ENCODE measurements at places on chromosomes 5 and 9.

DNA sequence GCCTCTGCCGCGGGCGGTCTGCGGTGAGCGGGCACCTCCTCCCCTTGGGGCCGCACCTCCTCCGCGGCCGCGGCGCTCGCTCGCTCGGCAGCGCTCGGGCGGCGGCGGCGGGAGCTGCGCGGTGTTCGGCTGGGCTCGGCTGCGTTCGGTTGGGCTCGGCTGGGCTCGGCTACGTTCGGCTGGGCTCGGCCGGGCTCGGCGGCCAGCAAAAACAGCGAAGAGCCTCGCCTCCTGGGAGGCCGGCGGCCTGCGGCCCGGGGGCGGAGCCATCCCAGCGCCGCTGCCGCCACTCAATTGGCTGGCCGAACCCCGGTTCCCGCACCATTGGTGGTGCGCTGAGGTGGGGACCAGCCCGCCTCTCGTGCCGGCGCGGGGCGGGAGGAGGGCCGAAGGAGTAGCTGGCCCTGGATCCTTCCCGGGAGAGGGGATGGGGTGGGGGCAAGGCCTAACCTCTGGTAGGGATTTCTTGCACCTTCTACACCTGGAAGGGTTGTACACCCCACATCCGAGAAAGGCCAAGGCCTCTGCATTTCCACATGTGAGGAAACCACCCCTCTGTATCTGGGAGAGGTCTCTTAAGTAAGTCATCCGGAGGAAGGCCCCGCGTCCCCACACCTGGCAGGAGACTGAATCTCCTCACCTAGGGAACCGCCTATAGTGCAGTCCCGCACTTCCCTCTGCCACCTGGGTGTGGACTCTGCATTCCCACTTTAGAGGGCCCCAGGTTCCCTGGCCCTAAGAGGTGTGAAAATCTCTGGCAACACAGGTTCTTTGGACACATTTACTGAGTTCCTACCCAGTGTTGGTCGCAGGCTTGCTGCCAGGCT, at the start of gene ENHO:
Gene ENHO, minus strand, starts transcription at position 20 of the 827 bp plus-strand sequence. CDS start 1,295 bp downstream, outside the sequence.
- DNase-seq = peak; percentile 84

- no peak for DNase-seq
These were observed 75.6 kb downstream of the ST8SIA4 start for GRCh38 chr5:100827481-100827889.

DNA sequence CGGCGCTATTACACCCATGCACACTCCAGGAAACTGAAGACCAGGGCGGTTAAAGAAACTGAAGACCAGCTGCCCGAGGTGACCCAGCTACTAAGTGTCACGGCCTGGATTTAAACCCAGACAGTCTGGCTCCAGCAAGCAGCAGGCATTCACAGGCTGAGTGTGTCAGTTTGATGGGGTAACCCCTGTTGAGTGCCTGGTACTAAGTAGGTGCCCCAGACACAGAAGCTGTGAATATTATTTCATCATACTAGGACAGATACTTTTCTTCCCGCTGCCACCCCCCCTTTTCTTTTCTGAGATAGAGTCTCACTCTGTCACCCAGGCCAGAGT, 7.3 kb downstream of the ENG start:
- no peak for DNase-seq

GRCh38 chr5:39200081-39200480, 19.3 kb downstream of the FYB1 start:
- DNase-seq = no peak

GRCh38 chr9:91567642-91568274, 144.1 kb upstream of the NFIL3 start:
- no peak for DNase-seq

- no peak for DNase-seq
These were observed 69.1 kb downstream of the ZNF366 start for GRCh38 chr5:72438141-72438540.

- no peak for DNase-seq
These were observed 108.2 kb upstream of the KLF4 start for GRCh38 chr9:107597743-107598217.

- no peak for DNase-seq
These were observed 203.6 kb upstream of the MVB12B start for GRCh38 chr9:126122901-126123616.

DNA sequence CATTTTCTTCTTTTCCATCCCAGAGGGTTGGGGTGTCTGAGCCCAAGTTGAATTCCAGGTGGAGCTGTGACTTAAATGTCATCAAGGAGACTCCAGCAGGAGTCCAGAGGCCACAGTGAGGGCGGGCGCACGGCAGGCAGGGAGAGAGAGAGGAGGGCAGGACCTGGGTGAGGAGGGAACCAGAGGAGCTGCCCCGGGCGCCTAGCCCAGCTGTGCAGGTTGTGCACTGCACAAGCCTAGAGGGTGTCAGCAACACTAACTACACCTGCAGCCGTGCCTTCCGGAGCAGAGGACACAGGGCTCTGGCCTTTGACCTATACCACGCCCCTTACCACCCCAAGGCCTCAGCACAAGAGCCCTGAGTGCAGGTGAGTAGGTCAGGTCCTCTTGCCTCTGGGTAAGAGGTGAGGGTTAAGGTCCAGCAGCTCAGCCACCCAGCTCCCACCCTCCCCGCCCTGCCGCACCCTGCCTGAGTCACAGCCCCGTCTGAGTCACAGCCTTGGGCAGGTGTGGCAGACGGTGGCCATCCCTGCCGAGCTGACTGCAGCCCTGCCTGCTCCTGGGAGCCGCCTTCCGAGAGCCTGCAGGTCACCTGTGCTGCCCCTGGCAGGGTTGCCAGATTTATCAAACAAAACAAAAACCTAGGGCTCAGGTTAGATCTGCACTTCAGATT, 6.4 kb upstream of the AGPAT2 start:
- no peak for DNase-seq

- DNase-seq = peak; percentile 11
These were observed 121.6 kb downstream of the TLR4 start for GRCh38 chr9:117825609-117826347.

DNA sequence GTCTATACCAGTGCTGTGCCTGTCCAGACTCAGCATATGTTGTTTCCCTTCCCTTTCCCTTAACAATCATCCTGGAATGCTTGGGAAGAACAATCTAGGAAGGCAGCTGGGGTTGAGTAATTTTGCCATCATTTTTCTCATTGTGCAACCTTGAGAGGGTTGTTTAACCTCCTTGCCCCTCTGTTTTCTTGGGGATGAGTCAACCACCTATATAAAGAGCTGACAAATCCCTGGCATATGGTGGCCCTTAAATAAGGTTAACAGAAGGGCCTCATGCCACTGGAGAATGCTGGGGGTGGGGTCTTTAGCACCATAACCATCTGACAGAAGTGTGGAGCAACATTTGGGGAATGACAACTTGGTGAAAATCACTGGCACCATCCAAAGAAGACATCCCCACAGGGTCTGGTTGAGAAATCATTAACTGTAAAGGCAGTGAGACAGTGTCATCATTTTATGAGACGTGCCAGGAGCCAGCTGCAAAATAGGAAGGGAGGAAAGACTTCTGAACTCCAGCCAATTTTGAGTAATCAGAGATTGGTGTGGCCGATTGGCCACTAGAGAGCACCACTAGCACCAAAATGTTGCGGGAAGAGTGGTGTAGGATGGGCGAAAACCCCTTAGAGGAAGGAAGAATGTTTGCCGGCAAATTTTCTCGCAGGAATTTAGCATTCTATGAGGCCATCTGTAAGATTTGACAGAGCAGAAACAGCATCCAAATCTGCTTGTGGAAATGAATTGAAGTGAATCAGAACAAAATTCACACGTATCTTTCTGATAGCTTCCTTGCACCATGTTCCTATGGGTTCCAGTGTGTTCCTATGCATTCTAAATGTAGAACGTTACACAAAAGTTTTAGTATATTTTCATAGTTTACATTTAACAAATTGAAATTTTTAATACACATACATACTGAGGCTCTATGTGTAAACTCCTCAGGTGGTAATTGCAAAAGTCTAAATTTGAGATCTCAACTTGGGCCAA, 113.8 kb downstream of the MSX2 start:
- DNase-seq = no peak

- DNase-seq = no peak
These were observed 172.3 kb upstream of the PLPPR1 start for GRCh38 chr9:100856238-100856637.

DNA sequence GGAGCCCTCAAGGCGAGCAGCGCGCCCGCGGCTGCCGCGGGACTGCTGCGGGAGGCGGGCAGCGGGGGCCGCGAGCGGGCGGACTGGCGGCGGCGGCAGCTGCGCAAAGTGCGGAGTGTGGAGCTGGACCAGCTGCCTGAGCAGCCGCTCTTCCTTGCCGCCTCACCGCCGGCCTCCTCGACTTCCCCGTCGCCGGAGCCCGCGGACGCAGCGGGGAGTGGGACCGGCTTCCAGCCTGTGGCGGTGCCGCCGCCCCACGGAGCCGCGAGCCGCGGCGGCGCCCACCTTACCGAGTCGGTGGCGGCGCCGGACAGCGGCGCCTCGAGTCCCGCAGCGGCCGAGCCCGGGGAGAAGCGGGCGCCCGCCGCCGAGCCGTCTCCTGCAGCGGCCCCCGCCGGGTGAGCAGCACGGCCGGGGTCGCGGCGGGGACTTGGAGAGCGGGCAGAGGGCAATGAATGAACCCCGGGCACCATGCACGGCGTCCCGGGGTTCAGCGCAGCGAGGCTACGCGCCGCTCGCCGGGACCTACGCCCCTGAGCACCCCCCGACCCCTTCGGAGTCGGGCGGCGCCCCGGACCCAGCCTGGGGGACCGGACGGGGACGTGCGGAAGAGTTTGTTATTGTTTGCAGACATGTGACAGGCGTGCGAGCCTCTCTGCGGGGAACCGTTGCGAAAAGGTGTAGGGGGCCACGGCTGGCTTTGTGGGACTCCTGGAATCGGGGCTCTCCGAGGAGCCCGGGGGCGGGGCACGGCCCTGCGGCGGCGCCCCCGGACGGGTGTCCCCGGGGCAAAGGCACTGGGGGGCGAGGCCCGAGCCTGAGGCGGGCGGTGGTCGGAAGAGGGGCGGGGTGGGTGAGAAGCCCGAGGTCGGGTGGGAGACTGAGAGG, 553 bp downstream of the MAP3K1 start:
- peak; percentile 22 for DNase-seq

GRCh38 chr5:135541807-135542502, 6.2 kb upstream of the NEUROG1 start:
- no peak for DNase-seq

DNA sequence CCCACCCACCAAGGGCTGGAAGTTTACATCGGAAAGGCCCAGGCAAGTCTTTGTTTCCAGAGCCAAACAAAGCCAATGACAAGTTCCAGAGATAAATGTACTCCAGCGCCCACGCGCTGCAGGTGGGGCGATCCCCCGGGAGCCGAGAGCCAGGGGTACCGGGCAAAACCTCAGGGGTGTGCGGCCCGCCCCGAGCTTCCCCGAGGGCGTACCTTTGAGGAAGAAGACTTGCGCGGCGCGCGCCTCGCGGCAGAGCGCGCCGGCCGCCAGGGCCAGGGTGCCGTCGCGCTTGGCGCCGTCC, 671 bp downstream of the DUSP1 start:
- DNase-seq = peak; percentile 36

DNA sequence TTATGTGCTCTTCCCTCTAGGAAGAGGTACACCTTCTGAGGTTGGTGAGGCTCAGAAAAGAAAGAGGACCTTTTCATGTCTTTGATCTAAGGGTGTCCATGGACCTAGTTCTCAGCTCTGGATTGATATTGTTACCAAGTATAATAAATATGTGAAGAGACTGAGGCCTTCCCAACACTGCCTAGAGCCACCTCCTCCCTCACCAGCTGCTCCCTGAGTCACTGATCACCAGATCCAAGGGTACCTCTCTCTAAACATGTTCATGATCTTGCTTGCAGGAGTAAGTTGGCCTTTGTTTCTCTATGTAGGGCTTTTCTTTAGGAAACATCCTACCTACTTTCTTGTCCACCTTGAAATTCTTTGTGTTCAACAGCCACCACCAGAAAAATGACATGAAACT, 218.8 kb upstream of the ADRA1B start:
- no peak for DNase-seq

DNA sequence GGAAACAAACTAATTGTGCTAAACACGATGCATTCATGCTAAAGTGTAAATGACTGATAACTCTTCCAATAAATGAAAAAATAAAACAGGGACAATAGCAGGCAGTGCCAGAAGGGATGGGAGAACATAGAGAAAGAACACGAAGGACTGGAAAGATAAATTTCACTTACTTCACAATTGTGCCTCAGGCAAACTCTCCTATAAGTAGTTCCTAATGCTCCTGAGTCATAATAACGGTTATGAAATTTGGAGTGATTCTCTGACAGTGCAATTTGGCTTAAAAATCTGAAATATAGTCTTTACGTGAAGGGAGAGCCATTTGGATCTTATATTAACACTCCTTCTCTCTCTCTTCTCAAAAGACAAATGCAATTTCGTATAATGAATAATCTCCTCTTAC, 2218.5 kb downstream of the MAT2B start:
- no peak for DNase-seq

DNA sequence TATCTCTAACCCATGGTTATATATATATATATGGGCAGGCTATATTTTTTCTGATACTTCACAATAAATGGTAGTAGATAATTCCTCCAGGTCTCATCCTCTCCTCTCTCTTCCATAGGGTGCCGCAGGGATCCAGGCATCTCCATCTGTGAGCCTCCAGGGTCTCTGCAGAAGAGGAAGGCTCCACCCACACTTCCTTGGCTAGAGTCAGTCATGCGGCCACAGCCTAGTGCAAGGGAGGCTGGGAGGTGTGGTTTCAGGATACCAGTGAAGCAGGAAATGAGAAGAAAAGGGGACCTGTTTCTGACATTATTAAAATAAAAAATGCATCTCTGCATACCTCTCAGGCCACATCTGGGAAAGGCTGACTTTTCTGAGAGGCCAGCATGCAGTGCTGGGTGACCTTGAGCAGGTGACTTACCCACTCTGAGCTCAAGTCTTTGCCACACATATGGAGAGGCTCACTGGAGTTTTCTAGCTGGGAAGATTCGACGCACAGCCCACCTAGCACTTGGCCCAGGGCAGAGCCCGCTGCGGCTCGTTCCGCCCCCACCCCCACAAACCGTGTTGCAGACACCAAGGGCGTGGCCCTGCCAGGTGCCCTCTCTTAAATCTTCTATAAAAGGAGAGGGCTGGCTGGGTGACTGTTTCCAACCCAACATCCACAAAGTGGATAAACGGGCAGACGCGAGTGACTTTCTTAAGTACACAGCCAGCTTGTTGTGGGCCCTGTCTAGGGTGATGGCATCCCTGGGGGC, 47.9 kb downstream of the OLFM1 start:
- DNase-seq = no peak

GRCh38 chr9:79962836-79963235, 391.1 kb downstream of the TLE4 start:
- no peak for DNase-seq
